ENCODE measurements at places on chromosomes 12 and 14. TPM values are rescaled to one million over a fixed set of nuclear protein-coding genes. Genes with fewer than 3 reads are reported as not detected.
A peak's percentile ranks its signal among the peaks of the same experiment; 100 is the strongest.

DDX11 gene
- 48.8 TPM for total RNA-seq

TPH2 gene
- total RNA-seq, result not detected

ACRBP gene
- total RNA-seq, result 1.9 TPM

NKX2-1 gene
- total RNA-seq, result not detected

LDHB gene
- total RNA-seq, result 1,623 TPM

TTC9 gene
- total RNA-seq, result 4.8 TPM

TSPAN8 gene
- total RNA-seq, result not detected

LRRK2 gene
- 2.5 TPM for total RNA-seq

ANKS1B gene
- 5.6 TPM for total RNA-seq

GPRC5D gene
- total RNA-seq, result not detected

DNA sequence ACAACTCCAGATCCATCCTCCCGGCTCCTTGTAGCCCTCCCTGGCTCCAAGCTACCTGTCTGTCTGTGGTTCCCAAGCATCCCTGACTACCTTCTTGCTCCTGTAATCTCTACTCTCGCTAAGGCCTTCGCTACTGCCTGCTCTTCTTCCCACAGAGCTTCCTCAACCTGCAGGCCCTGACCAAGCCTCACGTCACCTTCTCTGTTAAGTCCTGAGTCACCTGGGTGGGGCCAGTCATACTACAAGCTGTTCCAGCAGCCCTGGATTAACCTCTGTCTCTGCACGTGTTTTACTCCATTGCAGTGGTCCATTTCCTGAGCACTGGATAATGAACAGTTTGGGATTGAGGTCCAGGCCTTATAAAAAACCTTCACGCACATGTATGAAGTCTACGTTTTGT lies 770.7 kb downstream of the BCL11B start:
- no peak for DNase-seq

GRCh38 chr12:112046003-112046402 lies 32.8 kb downstream of the ERP29 start:
- no peak for DNase-seq

DNA sequence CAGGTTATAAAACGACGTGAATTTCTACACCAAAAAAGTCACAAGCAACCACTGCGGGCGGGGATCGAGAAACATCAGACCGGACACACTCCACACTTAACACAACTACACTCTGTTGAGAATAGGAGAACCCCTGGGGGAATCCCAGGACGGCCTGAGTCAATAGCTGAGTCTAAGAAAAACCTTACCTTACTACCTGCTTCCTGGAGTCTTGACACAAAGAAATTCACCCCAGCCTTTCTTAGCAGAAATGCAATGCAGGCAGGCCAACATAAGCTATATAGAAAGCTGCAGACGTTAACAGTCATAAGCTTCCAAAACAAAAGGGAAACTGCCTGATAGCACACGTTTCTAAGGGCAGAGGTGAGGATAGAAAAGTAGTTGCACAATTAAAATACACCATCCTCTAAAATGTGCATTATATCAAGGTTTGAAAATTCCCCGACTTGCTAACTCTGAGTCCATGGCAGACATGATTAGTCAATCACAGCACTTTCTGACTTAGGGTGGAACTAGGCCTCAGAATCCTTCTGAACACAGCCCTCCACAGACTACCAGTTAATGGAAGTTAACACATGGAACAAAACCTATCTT lies 68.0 kb downstream of the CCDC88C start:
- DNase-seq, result no peak

GRCh38 chr12:112151766-112152541 lies 26.6 kb downstream of the TRAFD1 start:
- no peak for DNase-seq

DNA sequence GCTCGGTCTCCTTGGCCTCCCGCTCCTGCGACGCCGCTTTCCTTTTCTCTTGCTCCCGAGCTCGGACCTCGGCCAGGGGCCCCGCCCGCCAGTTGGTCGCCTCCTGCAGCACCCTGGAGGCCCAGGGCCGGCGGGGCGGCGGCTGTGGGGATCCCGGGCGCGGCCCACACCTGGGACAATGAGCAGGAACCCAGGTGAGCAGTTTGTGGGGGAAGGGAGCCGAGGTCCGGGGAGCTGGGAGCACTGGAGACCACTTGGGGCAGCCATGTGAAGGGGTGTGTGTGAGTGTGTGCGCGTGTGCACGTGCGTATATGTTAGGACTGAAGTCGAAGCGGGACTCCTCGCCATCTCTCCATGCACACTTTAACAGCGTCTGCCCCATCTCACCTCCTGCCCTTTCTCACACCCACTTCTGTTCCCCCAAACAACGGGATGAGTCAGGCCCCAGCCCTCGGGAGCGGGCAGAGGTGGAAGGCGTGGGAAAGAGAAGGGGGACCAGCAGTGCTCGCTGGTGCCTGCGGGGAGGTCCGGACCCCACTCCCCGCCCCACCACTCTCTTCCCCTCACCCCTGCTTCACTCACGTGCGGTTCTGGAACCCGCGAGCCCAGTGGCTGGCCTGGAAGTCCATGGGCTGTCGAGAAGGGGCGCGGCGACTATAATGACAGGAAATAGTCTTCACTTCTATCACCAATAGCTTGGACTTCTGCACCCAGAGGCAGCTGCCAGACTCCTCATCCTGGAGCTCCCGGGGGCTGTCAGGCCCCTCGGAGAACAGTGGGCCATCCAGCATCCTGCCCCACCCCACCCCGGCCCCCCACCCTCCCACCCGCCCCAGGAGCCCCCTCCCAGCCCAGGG lies 450 bp downstream of the DDN start:
- no peak for DNase-seq

DNA sequence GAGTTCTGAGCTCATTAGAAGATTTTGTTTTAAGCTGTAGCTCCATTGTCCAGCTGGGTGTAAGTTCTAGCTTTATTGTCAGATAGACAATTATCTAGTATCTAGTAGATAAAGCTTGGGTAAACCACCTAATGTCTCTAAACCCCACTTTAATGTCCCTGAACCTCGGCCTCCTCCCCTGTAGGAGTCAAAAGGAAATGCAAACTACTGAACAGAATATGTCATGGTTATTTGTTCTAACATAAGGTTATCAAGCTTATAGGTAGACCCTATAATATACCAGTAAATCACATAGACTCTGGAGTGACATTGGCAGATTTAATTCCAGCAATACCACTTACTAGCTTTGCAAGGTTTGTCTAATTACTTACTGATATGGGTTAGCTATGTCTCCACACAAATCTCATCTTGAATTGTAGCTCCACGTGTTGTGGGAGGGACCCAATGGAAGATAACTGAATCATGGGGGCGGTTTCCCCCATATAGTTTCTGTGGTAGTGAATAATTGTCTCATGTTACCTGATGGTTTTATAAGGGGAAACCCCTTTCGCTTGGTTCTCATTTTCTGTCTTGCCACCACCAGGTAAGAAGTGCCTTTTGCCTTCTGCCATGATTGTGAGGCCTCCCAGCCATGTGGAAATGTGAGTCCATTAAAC lies 29.4 kb downstream of the BCAT1 start:
- no peak for DNase-seq

- DNase-seq, result no peak
Observed at GRCh38 chr14:50059763-50060616, 56.4 kb downstream of the VCPKMT start.

DNA sequence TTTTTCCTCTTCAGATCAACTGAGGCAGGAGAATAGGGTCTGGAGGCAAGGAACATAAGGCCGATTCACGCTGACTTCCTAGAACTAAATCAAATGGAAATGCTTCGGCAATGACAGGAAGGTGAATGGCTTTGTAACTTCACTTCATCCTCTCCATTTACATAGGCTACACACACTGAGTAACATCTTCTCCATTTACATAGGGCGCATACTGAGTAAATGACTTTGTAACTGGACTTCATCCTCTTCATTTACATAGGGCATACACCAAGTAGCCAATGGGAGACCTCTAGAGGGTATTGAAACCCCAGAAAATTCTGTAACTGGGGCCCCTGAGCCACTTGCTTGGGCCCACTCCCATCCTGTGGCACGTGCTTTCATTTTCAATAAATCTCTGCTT lies 71.0 kb upstream of the CPSF6 start:
- no peak for DNase-seq

DNA sequence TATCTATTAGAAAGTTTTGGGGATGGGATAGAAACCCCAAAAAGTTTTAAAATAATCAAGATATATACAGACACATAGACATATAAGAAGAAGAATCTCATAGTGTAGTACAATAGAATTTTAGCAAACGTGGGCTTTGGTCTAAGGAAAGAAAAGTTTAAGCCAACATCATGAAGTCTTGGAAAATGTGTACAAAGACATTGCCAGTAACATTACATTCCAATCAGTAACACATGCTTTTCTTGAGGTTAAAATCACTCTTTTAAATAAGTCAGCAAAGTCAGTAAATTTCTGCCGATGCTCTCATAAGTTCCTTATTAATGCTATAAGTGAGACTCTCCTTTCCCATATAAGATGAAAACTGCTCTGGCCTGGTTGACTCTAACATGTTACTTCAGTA lies 201.1 kb upstream of the LRIG3 start:
- no peak for DNase-seq

GRCh38 chr12:75587340-75588106 lies 76.1 kb upstream of the KRR1 start:
- no peak for DNase-seq

GRCh38 chr12:88960213-88960878 lies 380.1 kb upstream of the KITLG start:
- DNase-seq, result no peak

- no peak for DNase-seq
Observed at GRCh38 chr14:60245380-60246177, 3.4 kb upstream of the PPM1A start.

GRCh38 chr14:106837870-106838269 lies 1311.5 kb downstream of the TMEM121 start:
- DNase-seq, result no peak

GRCh38 chr14:37669242-37669641 lies 73.8 kb downstream of the TTC6 start:
- no peak for DNase-seq

- DNase-seq, result no peak
Observed at GRCh38 chr12:69546693-69547438, 38.4 kb upstream of the CCT2 start.

GRCh38 chr12:18580291-18580690 lies 157.5 kb downstream of the PLCZ1 start:
- no peak for DNase-seq

- DNase-seq, result no peak
Observed at GRCh38 chr12:12097891-12098690, 27.4 kb downstream of the BCL2L14 start.

DNA sequence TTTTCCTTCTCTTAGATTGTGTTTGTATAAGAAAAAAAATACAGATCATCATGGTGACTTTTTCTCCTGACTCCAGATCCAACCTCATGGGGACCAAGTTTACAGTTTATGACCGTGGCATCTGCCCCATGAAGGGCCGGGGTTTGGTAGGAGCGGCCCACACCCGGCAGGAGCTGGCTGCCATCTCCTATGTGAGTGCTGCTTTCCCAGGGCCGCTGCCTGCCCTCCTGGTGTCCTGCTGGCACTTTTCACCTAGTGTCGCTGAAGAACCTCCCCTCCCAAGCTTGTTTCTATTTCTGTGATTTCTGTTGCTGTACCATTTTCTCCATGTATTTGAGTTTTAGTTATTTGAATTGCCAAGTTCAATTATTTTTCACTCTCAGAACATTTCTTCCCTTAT lies 24.8 kb upstream of the TEAD4 start:
- DNase-seq, result no peak

GRCh38 chr14:102958461-102958860 lies 36.0 kb downstream of the AMN start:
- DNase-seq, result no peak

DNA sequence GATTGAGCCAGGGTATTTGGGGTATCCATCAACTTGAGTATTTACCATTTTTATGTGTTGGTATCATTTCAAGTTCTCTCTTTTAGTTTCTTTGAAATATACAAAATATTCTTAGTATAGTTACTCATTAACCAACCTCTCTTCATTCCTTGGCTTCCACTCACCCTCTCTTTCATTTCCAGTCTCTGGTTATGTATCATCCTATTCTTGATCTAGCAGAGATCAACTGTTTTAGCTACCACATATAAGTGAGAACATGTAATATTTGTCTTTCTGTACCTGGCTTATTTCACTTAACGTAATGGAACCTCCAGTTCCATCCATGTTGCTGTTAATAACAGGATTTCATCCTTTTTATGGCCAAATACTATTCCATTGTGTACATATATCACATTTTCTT lies 86.9 kb downstream of the DACT1 start:
- no peak for DNase-seq

DNA sequence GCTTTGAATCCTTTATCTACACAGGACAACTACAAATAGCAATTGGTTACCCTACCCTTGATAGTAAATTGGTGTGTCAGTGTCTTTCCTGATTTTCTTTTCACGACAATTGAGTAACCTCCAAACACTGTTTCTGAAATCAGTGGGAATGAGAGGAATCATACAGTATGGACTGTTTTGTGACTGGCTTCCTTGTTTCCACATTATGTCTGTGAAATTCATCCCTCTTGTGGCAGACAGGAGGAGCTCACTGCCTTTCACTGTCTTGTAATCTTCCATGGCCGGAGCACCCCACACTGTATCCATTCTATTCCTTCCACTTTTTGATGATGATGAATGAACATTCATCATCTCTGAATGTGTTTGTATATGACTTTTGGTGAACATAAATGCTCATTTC lies 164.0 kb upstream of the PZP start:
- no peak for DNase-seq

DNA sequence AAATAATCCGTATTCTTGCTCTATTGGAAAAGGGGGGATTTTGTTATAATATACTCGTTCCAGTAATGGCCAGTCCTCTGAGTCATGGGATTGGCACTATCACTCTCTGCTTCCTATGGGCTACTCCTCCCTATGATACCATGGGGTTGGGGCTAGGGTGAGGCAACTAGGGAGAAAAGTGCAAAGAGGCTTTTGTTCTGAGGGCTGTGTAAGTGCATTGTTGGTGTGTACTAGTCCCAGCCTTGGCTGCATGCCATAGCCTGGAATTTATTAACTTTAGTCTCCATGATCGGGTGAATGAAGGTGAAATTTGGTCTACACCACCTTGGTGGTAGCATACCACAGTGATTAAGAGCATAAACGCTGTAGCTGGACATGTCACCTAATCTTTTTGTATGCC lies 247.6 kb downstream of the RPAP3 start:
- peak; percentile 61 for DNase-seq

GRCh38 chr14:39847194-39847593 lies 415.0 kb upstream of the FBXO33 start:
- no peak for DNase-seq

- no peak for DNase-seq
Observed at GRCh38 chr12:27585739-27586265, 61.8 kb downstream of the PPFIBP1 start.
